Central memory CD4-positive, alpha-beta T cell (primary cell): ENCODE measurements at places on chromosomes 12 and 14.

- DNase-seq, result peak; percentile 9
Measured at GRCh38 chr14:50318031-50318626, 6.0 kb downstream of the DMAC2L start.

DNA sequence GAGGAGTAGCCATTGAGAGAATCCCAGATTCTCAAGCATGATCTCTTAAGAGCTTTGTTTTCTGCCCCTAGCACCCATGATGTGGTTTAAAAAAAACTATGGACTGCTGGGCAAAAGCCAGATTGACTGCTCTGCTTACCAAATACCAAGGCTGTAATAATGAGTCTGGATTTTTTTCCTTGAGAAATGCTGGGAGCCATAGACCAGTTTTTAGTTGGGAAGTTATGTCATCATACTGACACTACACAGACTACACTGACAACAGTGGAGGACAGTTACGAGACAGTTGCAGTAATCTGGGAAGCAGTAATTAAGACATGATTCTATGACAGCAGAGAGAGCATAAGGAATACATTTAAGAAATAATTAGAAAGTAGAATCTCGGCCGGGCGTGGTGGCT lies 35.8 kb downstream of the SPATA7 start:
- no peak for DNase-seq

DNA sequence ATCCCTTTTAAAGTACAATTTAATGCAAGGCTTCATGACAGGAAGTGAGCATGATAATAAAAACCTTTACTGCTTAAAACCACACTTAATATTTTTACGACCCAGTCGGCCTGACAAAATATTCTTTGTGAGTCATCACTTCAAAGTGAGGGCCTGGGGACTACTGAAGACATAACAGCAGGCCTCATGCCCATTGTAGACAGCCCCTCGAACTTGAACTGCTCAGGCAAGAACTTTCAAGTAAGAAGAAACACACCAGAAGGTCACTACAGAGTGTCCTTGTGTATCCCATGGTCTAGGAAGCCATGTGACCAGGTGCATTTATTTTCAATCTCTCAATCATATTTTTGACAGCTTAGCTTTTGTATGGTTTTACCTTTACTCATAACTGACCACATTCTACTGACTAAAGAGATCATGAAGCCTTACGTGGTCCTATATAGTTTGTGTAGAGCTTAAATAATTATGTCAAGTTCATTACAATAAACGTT lies 61.4 kb upstream of the MANSC4 start:
- DNase-seq, result no peak

- no peak for DNase-seq
Measured at GRCh38 chr14:50946234-50946935, 2.1 kb upstream of the PYGL start.

DNA sequence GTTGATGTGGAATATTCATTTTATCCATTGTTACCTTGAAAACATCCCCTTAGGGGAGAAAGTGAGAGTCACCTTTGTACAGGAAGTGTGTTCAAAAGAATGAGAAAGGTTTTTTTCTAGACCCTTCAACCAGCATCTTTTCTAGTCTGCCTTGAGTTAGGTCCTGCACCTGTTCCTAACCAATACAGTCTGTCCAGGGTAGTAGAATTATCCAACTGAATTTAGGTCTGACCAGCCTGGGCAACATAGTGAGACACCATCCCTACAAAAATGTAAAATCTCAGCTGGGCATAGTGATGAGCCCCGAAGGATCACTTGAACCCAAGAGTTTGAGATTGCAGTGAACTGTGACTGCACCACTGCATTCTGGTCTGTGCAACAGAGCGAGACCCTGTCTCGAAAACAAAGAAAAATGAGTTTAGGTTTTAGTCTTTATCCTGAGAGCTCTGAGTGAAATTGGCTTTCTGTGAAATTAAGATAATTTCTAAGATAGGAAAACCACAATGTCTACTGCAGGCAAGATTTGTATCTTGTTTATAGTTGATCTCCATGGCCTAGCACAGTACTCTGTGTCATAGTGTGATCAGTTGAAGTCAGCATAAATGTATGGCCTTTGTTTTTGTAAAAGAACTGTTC lies 25.2 kb downstream of the ARHGAP5 start:
- DNase-seq, result peak; percentile 52

- DNase-seq, result no peak
Measured at GRCh38 chr12:67940780-67941243, 48.4 kb upstream of the IFNG-AS1 start.

GRCh38 chr14:97713023-97713422 lies 915.8 kb downstream of the VRK1 start:
- DNase-seq, result no peak

- peak; percentile 73 for DNase-seq
Measured at GRCh38 chr14:22549981-22550673, 38.9 kb downstream of the DAD1 start.

DNA sequence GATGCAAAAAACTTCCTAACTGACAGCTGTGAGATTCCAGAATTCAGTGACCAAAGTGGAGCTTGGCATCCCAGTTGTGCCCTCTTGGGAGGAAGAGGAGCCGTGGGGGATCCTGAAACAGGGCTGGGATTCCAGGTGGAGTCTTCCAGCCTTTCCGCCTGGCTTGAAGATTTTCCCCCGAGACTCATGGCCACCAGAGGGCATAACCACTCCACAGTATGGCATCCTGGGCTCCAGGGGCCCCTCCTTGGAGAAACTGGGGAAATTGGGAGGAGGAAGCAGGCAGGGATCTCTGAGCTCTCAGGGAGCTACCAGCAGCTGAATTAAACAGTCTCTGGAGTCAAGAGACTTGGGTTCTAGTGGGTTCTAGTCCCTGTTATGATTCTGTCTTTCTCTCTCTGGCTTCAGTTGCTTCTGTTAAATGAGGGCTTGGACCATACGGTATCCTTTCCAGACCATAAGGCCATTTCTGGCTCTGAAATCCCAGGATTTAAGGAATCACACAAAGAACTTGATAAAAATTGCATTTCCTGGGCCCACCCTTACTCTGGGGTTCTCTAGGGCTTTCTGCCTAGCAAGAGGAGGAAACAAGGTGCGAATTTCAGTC lies 2.6 kb upstream of the TAMALIN start:
- DNase-seq, result no peak

GRCh38 chr12:76274420-76275083 lies 73.7 kb downstream of the BBS10 start:
- DNase-seq, result no peak

DNA sequence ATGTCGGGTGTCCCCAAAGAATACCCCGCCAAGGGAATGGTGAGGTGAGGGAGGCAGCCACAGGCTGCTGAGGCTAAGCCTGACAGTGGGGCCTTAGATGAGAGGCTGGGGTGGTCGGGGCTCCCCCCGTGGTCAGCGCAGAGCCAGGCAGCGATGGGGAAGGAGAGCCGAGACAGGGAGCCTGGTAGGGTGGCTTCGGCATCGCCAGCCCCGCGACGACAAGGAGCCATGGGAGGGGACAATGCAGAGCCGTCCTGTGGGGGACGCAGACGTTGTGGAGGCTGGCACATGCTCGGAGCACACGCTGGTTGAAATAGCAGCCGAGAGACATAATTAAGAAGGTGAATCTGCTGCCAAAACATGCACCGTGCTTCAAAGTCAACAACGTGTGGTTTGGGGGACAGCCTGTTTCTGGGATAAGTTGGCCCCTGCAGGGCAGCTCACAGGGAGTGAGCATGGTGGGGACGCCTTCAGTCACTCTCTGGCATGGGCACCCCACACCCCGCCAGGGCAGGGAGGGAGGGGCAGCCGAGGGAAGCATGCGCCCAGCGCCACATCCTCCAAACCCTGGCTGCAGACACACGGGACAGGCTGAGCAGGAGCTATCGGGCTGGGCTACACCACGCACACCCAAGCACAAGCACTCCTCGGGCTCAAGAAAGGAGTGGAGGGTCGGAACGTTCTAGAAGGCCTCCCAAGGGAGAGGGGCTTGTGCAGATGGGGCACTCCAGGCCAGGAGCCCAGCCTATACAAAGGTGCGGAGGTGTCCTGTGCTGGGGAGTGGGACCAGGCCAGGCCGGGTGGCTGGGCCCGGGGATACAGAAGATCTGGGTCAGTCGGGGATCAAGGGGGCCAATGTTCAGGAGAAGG lies 66.6 kb upstream of the C14orf180 start:
- DNase-seq, result no peak

GRCh38 chr12:6532927-6533652 lies 1.2 kb upstream of the GAPDH start:
- DNase-seq, result peak; percentile 27

GRCh38 chr14:55532645-55533344 lies 47.2 kb upstream of the KTN1 start:
- no peak for DNase-seq

- DNase-seq, result no peak
Measured at GRCh38 chr14:103418481-103418818, 33.2 kb downstream of the MARK3 start.

DNA sequence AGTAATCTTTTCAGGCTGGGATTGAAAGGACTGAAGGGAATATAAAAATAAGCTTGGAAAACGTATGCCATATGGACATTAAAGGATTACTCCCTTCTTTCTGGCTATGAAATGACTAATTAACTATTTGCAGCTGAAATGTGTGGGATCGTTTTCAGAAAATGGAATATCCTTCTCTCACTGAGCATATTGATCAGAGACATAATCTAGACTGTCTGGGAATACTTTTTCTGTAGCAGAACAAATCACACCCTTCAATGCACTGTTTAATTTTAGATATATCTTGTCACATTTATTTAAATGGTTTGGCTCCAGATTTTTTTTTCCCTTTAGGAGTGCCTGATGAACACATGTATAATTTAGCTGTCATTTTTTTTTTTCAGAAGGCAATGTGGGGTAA lies 10.8 kb upstream of the ACTR10 start:
- no peak for DNase-seq

GRCh38 chr12:120737557-120738251 lies 12.1 kb downstream of the ACADS start:
- no peak for DNase-seq

GRCh38 chr12:7601406-7601805 lies 64.3 kb downstream of the APOBEC1 start:
- DNase-seq, result no peak

DNA sequence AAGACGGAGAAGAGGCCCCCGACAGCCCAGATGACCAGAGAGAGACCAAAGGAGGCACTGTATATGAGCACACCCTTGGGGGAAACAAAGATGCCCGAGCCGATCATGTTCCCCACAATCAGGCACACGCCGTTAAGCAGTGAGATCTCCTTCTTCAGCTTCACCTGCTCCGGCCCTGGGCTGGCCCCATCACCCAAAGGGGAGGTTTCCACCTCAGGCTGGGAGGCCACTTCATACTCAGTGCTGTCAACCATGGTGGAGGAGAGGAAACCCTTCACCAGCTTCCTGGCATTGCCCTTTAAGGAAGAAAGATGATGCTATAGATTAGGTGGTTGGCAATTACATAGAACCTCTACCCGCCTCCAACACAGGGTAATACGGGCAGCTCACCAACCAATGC lies 2.1 kb downstream of the SLC7A7 start:
- no peak for DNase-seq

DNA sequence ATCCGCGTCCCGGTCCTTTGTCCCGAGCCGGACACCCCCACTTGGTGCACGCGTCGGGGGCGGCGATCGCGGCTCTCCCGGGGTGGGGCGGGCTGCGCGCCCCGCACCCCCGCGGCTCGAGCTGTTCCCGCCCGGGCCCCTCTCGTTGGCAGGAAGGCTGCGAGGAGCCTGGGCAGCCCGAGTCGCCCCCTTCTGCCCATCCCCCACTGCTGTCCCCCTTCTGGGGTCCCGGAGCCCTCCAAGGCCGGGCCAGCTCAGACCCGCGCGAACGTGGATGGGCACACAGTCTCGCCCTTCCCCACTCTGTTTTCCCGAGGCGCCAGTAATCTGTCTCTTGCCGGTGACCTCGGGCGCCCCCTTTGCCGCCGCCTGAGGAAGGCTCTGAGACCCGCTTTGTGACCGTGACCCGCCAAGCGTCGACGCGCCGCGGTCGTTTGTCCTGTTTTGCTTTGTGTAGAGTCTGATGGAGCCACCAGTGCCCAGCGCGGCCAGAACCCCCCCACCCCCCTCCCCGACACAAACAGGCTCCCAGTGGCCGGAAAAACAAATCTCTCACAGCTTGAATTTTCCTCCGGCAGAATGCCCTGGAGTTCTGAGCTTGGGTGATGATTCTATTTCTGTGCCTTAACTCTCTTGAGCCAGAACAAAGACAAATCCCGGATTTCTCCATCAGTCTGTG lies 610 bp downstream of the C14orf132 start:
- no peak for DNase-seq
